ENCODE measurements at places on chromosomes 2 and 18.

GRCh38 chr2:21727101-21727500 lies 603.3 kb downstream of the TDRD15 start:
- DNase-seq: no peak

- DNase-seq: no peak
Observed at GRCh38 chr2:190535121-190535439, 558 bp upstream of the NEMP2 start.

GRCh38 chr2:106885971-106886915 lies at the start of gene ST6GAL2:
Gene ST6GAL2, minus strand, starts transcription at chr2:106886167. Its CDS starts 42,190 bp downstream, at chr2:106843977.
- no peak for DNase-seq

- no peak for DNase-seq
Observed at GRCh38 chr2:238853218-238853617, 5.3 kb downstream of the TWIST2 start.

- DNase-seq: no peak
Observed at GRCh38 chr2:100104718-100105677, 37.4 kb downstream of the AFF3 start.

DNA sequence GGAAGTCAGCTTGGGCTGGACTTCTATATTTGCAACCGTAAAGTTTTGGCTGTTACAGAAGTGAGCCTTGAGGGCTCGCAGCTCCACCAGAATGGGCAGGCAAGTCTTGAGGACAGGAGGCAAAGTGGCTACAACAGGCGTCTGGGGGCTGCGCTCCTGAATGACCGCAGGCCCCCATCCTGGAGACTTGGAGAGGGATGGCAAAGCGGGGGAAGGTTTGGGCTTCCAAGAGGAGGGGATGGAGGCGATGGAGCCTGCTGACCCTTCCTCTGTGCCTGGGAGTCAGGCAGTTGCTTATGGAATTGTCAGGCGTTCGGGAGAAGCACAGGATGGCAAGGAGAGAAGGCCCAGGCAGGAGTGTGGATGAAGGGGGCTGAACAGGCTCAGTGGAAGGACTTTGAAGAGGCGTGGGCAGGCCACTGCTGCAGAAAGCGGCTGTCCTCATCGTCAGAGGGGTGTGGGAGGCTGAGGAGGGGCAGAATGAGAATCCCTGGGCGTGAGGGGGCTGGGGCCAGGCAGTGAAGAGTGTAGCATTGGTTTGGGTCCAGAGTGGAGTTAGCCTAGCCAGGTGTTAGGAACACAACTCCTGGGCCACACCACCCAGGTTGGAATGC lies 72.3 kb downstream of the INHBB start:
- DNase-seq: no peak

DNA sequence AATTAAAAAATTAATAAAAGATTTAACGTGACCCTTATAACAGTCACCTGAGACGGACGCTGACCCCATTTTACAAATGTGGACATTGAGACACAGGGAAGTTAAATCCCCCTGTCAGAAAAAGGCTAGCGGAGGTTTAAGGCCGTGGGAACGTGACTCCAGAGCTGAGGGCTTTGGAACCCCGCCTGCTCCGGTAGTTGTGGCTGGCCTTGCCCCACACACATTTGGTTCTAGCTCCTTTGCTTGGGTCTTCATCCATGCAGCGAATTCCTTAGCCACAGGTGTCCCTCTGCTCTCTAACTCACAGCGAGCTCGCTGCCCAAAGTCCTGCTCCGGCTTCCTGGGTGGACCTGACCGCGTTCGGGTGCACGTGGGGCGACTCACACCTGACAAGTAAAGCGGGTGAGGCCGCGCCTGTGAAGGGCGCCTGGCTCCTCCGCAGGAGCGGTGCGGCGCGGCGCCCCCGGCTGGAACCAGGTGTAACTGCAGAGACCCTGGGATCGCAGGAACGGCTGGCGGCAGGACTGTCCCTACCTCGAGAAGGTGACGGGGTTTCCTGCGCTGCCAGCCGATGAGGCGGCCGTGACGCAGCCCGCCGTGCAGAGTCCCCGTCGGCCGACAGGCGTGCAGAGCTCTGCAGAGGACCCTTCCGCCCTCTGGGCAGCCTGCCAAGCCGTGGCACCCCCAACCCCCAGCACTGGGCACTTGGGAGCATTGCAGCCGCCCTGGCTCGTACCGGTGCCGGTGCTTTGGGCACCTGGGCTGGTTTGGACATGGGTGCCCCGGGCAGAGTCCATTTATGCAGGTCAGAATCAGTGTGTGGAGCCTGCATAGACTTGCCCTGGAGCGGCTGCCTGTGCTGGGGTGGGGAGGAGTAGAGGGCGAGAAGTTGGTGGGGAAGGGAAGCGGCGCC lies 2.4 kb upstream of the PROC start:
- DNase-seq: no peak

GRCh38 chr18:76948345-76948744 lies 126.0 kb downstream of the ZNF236 start:
- no peak for DNase-seq

DNA sequence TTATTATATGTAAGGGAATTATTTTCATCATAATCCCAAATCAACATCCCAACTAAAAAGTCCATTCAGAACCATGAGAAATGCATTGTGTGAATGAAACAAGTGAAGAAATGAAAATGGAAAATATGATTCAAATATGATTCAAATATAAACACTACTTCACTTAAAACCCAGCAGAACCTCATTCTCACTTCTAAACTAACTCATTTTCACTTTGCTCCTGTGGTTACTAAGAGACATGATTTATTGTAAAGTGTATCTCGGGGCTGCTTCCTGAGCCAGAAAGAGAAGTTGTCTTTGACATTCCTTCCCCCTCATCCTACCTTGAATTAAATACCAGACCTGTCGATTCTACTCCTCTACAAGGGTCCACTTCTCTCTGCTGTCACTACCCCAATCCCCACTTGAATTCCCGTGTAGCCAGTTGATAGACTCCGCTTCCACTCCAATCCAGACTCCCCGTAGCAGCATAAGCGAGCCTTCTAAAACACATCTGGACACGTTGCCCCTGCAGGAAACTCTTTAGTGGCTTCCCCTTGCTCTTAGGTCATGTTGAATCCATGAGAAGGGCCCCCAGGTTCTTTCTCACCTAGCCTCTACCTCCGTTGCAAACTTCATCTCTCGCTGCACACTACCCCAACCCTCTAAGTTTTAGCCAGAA lies 697.0 kb upstream of the ID2 start:
- DNase-seq: no peak

GRCh38 chr2:11281186-11281585 lies 63.2 kb downstream of the ROCK2 start:
- DNase-seq: no peak

DNA sequence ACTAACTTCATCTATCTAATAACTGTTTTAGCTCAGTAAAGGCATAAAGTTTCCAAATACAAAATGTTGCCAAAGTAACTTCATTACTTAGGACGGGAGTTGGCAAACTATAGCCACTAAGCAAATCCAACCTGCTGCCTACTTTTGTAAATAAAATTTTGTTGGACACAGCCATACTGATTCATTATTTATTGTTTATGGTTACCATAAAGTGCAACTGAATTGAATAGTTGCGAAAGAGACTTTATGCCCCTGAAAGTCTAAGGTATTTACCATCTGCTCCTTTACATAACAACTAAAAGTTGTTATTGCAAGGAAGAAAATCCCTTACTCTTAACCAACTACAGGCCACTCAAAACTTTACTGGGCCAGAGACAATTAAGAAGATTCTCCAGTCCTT lies 256.7 kb upstream of the RBBP8 start:
- DNase-seq: peak; percentile 42

- peak; percentile 71 for DNase-seq
Observed at GRCh38 chr2:45904267-45904945, 252.9 kb downstream of the PRKCE start.

DNA sequence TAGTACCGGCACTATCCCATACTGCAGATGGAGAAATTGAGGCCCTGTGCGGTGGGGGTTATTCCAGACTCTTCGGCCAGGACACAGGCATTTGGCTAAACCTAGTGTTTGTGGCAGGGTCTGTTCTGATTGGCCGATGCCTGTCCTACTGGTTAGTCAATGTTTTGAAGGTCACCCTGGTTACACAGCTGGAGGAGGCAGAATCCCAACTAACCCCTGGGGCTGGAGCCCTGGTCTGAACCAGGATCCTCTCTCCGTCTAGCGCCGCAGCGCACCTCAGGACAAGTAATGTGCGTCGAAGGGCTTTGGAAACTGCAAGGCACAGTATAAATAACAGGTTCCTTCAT lies 19.4 kb downstream of the TEX44 start:
- DNase-seq: peak; percentile 86

DNA sequence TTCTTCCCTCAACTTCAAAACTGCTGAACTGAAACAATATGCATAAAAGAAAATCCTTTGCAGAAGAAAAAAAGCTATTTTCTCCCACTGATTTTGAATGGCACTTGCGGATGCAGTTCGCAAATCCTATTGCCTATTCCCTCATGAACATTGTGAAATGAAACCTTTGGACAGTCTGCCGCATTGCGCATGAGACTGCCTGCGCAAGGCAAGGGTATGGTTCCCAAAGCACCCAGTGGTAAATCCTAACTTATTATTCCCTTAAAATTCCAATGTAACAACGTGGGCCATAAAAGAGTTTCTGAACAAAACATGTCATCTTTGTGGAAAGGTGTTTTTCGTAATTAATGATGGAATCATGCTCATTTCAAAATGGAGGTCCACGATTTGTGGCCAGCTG lies 8.4 kb downstream of the HOXD8 start:
- DNase-seq: peak; percentile 56

DNA sequence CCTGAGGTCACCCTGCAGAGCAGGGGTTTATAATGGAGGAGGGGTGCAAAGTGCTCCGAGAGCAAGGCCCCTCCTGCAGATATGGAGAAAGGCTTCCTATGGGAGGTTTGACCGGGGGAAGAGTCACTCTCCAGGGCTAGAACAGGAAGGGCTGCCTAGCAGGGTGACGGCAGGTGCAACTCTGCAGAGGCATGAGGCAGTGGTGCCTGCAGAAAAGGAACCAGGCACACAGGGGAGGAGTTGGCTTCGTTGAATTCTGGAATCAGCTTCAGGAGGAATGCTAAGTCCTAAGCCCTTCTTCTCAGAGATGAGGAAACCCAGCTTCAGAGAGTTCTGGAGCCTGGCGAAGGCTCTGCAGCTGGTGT lies 17.5 kb upstream of the HPCAL1 start:
- no peak for DNase-seq

DNA sequence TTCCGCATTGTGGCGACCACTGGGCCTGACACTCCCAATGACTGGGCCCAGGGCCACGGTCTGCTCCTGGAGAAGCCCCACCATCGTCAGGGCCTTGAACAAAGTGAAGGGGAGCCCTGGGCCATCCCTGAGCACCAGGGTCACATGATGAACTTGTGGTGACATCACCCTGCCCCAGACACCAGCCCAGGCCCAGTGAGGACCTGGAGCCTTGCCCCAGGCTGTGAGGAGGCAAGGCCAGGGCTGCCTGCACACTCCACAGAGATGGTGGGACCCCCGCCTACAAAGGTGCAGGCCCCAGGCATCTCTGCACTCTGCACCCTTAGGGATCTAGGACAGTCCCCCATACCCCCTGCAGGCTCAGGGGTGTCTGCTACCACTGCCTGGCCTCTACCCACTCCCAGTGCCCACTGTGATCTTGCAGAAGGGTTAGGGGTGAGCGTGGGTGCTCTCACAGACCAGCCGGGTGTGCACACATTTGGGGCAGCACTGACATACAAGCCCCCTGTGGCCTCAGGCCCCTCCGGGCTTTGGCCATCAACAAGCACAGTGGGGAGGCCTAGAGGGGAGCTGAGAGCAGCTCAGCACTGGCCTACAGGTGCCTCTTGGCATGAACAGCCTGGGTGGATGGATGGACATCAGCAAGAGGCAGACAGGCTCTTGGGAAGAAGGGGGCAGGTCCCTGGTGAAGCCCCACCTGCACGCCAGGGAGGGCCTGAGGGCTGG lies 624.0 kb upstream of the LRRTM4 start:
- no peak for DNase-seq

- no peak for DNase-seq
Observed at GRCh38 chr2:231010201-231010730, 14.3 kb downstream of the SPATA3 start.

DNA sequence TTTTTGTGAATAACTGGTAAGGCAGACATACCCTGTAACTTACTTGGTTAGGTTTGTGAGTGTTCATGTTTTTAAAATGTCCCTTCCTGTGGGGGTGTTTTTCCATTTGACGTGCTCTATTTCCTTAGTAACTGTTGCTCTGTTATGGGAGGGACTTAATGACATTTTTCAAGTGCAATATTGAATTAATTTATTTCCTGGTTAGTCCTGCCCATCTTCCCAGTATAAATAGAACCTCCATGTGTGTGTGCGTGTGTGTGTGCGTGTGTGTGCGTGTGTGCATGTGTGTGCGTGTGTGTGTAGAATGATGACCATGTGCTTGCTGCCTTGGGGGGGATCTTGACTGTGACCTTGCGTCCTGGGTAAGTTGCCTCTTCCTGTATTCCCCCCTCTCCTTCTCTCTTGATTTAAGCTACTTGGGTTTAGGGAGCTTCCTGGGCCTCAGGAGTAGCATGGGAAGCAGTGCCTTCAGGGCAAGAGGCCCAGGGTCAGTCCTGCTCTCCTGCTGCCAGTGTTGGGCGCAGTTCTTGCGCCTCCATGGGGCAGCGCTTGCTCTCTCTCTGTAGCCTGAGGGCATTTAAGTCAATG lies 163.9 kb downstream of the LDLRAD4 start:
- DNase-seq: peak; percentile 57

DNA sequence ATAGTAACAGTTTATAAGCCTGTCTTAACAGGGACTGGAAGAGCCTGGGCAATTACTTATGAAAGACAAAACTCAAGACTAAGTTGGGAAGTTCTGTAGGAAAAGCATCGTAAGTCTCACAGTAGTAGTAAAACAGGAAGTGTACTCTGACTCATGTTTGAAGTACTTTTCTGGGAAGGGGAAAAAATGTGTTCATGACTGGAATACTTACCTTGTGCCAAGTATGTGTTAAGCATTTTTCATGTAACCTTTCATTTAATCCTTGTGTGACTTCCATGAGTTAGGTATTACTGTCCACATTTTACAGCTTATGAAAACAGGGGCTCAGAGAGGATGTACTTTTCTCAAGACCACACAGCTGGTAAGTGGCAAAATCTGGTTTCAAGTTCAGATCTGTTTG lies 13.7 kb upstream of the SKOR2 start:
- peak; percentile 82 for DNase-seq

GRCh38 chr2:46805401-46805951 lies 110.1 kb downstream of the MCFD2 start:
- DNase-seq: no peak

DNA sequence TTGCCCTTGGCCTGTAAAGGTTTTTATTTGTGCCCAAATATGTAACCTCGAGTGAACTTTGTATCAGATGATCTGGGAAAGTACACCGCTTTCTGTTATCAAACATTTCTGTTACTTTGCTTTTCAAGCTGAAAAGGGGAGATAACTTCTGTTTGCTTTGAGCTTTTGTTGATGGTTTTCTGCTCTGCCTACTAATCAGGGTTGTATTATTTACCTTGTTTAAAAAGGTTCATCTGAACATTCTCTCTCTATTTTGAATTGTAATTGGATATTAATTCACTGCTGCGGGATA lies 79.4 kb downstream of the XRCC5 start:
- DNase-seq: no peak

GRCh38 chr2:70926042-70926441 lies 9.7 kb upstream of the ATP6V1B1 start:
- no peak for DNase-seq

DNA sequence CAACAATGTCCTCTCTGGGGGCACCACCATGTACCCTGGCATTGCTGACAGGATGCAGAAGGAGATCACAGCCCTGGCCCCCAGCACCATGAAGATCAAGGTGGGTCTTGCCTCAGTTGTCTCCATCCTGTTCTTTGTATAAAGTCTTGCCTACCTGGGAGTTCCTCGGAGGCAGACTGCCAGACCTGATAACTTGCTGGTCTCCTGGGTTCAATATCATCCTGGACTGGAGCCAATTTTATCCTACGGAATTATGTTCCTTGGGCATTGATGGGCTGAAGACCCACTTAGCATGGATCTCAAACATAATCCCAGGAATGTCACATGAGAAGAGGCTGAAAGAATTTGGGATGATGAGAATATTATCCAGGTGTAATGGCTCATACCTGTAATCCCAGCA lies 10.0 kb upstream of the DGUOK start:
- no peak for DNase-seq
